GM20000 (cell line): ENCODE measurements at places on chromosomes 5 and 9.

- DNase-seq, result no peak
Observed at GRCh38 chr9:120904978-120905301, 21.7 kb downstream of the TRAF1 start.

DNA sequence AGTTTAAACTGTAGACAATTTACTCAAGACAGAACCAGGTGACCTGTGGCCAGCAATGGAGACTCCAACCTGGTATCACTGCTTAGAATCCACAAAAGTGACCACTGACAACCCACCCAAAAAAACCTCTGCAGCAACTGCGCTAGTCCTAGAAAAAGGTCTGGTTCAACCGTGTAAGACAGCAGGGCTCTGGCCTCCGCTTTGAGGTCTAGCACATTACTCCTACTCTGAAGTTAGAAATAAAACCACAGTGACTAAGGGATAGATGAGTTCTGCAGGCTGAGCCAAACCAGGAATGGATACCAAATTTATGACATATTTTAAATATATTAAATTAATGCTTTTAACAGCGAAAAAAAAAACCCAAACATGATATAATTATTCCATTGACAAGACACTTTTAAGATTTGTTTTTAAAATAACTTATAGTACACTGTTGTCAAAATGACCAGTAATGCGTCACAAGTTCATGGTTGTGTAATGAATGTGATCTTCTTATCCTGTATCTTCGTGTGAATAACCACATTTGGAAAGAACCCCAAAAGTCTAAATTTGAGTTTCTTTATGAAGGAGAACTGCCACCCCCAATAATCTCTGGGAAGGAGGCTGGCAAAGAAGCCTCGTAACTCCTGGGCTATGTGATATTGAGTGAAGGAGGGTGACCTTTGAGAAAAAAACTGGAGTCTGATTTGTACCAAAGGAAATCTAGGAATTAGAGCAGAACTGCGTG lies 101.9 kb upstream of the SLC44A1 start:
- no peak for DNase-seq

GRCh38 chr5:71891406-71891805 lies 172.3 kb downstream of the CARTPT start:
- no peak for DNase-seq

- peak; percentile 35 for DNase-seq
Observed at GRCh38 chr9:89234205-89235067, 55.8 kb upstream of the SHC3 start.
